ENCODE measurements at places on chromosomes 3 and 15.

DNA sequence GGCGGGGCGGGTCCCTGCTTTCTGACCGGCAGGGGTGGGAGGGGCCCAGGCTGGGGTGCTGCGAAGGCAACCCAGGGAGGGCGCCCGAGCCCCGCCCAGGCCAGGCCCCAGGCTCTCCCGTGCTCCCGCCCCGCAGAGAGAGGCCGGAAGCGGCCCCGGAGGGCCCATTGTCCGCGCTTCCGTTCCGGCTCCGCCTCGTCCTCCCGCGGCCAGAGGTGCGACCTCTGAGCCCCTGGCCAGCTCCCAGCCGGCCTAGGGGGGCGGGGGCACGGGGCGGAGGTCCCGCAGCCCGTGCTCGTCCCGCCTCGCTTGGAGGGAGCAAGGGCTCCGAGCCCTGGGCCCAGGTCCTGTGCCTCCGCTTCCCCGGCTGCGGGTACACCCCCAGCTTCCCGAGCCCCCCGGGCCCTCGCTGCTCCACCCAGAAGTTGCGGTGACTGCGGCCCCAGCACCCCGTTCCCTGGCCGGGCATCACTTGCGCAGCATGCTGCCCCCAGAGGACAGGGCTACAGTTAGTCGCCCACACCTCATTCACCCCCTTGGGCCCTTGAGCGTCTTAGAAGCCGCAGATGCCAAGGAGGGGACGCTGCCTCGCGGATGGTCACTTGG lies 20.4 kb upstream of the PLXND1 start:
- peak; percentile 91 for DNase-seq

GRCh38 chr15:65792138-65792987 lies at the start of gene DENND4A:
Gene DENND4A (minus strand): TSS chr15:65792293. CDS start chr15:65756450, 35,843 bp downstream.
- peak; percentile 97 for DNase-seq

DNA sequence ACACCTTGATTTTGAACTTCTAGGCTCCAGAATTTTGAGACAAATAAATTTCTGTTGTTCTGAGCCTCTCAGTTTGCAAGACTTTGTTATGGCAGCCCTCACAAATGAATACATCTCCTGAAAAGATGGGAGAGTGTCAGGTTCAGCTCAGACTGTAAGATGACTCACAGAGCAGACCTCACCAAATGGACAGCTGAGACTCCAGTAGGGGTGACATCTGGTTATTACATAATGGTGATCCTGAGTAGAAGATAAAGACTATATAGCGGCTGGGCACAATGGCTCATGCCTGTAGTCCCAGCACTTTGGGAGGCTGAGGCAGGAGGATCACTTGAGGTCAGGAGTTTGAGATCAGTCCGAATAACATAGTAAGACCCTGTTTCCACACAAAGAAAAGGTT lies 26.2 kb upstream of the MTMR14 start:
- no peak for DNase-seq

DNA sequence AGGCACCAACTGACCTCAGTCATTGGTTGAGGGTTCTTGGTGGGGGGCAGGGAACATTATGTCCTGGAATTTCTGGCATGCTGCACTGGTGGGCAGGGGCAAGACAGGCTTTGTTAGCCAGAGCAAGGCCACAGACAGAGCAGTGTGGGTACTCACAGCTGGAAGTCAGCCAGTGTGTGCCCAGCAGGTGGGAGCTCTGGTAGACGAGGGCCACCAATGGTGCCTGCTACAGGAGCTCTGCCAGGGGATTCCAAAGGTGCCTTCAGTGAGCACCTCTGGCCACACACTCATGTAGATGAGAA lies 31.3 kb downstream of the CYP8B1 start:
- no peak for DNase-seq

GRCh38 chr15:23529891-23530290 lies 35.6 kb upstream of the MKRN3 start:
- no peak for DNase-seq
